ENCODE measurements at places on chromosomes 6 and 20.

DNA sequence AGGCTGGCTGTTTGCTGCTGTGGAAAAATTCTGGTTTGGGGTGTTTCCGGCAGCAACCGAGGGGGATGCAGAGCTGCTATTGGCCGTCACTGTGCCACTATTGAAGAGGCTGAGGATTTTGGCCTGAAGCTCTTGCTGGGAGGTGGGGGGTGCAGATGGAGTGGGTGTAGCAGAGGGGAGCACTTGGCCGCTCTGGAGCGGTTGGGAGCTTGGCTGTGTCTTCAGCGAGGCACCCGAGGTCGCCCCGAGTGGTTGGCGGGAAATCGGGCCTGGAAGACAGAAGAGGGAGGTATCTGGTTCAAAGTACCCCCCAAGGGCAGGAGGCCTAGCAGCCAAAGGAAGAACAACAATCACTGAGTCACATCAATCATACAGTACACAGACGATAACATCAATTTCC, 27.1 kb downstream of the NCOA5 start:
- DNase-seq = no peak

GRCh38 chr6:15689586-15690482, 27.0 kb upstream of the DTNBP1 start:
- no peak for DNase-seq

GRCh38 chr20:5150226-5151076, 23.6 kb downstream of the CDS2 start:
- DNase-seq = no peak

DNA sequence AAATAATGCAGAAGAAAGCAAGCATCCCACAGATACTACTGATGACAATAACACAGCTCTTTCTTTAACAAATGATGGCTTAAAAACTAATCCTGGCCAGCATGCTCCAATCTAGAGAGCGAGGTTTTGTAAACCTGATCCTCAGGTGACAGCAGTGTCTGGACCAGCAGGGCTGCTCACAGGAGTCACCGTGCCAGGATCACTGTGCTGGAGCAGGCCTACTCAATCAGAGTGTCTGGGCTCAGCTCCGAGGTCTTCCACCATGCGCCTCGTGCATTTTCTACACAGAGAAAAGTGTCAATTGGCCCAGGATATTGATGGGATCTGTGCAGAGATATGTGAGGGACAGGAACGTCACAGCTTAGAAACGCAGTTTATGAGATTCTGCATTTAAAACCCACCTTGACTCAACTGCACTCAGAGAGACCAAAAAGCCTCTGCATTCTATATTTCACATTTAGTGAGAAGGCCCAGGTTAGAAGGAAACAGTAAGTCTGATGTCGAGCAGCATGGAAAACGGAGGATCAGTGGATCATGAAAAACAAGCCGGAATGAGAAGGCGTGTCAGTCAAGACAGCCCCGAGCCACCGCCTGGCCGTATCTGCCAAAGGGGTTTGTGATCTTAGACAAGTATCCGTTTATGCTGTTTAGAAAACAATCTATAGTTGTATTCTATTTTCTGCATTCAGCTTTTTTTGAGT, 7.8 kb downstream of the RAMACL start:
- no peak for DNase-seq
